ENCODE measurements at places on chromosomes 5 and 9.

DNA sequence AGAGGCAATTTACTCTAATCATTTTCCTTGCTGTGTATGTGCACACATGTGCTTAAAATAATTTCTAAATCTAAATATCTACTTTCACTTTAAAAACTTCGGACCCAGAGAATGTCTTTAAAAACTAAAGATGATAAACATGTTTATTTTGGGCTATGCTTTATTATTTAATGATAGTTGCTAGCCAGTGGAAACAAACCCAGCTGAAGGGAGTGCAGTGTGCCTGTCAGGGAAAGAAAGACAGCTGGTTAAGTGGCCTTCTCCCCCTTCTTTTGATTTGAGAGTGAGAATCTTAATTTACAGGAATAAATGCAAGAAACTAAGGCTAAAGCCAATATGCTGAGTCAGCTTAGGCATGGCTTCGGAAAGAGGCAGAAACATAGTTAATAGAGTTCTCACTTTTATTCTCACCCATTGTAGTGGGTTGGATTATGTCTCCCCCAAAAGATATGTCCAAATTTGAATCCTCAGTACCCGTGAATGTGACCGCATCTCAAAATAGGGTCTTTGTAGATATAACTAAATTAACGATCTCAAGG is 111.4 kb downstream of the DCP2 start:
- DNase-seq, result no peak

GRCh38 chr5:121974261-121974660 is 12.5 kb downstream of the SRFBP1 start:
- DNase-seq, result no peak

DNA sequence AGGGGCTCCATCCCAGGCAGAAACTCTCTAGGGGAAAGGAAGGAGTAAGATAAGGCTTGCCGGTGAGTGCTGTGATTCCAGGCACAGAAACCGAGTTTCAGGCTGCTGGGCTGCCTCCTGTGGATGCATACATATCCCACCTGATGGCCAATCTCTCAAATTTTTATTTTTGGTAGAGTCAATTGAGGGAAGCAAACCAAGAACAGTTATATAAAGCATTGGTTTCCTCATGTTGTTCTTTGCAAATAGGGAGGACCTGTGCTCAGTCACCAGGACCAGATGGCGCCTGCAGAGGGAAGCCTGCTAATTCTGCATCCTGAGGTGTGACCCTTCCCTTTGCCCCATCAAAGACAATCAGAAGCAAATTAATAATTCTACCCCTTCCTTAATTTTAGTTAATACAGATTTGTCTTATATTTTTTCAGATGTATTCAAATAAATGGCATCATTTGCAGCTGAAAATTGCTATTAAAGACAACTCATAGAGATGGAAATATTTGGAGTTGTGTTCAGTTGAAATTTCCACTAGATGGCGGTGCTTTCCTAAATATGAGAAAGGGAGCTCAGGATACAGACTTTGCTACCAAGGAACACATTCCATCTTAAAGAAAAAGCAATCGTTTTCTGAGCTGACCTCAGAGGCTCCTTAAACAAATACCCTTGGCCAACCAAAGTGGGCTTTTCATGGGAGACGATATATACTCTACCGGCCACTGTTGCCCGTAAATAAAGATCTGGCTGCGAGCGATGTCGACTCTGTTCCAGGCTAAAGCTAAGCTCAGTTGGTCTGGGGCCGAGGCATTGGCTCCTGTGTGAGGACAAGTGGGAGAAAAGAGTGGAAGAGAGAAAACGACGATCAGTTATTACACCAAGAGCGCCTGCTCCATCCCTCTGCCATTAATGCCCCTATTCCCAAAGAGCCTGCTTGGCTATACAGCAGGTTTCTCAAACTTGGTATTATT is 225.7 kb upstream of the KLF9 start:
- DNase-seq, result no peak

- no peak for DNase-seq
These were observed 1468.7 kb downstream of the EFNA5 start for GRCh38 chr5:106202035-106202434.

- no peak for DNase-seq
These were observed 10.1 kb downstream of the IGFBPL1 start for GRCh38 chr9:38414040-38414723.

DNA sequence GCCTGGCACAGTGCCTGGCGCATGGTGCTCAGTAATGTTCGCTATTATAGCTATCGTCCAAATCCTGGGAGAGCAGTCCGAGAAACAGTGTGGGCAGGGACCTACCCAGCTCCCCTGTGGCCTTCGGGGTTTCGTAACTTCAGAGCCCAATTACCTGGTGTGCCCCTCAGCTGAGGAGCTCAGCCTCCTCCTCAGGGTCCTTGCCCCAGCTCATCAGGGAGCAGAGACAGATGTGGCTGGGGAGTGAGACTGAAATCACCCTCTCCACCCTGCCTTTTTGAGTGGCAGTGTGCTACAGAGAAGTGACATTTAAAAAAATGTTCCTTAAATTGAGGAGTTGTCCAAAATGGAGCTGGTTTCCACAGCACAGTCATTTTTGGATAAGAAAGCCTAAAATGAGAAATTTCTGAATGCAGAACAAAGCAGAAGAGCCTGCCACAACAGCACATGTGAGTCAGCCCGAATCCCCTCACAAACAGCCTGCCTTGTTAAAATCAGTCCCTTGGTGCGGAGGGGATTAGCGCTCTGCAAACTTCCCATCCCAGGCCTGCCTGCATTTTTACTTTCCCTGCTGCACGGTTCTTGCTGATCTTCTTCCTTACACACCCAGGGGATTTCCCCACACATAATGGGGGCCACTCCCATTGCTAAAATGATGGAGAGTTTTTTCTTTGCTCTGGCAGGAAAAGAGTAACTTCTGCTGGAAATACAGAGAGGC is 78.1 kb upstream of the PITX1 start:
- DNase-seq, result no peak

DNA sequence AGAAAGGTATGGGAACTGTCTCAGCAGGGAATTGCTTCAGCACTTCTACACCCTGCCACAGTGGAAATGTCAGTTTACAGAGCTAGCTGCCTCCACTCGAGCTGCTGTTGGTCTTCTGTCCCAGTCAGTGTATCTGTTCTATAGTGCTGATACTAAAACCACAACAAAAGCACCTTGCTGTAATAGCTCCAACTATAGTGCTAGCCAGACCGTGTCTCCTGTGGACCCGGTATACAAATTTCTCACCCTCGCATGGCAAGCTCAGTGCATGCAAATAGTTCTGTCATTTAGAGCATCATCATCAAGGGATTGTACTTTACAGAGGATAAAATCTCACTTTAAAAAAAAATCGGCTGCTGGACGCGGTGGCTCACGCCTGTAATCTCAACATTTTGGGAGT is 51.5 kb upstream of the IQGAP2 start:
- DNase-seq, result no peak

DNA sequence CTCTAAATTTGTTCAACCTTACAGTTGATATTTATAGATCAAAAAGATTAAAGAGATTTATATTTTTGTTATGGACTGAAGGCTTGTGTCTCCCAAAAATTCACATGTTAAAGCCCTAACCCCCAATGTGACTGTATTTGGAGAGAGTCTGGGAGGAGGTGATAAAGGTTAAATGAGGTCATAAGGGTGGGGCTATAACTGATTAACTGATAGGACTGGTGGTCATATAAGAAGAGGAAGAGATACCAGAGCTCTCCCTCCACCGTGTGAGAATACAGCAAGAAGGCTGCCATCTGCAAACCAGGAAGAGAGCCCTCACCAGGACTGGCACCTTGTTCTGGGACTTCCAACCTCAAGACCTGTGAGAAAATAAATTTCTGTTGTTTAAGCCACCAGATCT is 264.3 kb downstream of the ENC1 start:
- DNase-seq, result no peak

DNA sequence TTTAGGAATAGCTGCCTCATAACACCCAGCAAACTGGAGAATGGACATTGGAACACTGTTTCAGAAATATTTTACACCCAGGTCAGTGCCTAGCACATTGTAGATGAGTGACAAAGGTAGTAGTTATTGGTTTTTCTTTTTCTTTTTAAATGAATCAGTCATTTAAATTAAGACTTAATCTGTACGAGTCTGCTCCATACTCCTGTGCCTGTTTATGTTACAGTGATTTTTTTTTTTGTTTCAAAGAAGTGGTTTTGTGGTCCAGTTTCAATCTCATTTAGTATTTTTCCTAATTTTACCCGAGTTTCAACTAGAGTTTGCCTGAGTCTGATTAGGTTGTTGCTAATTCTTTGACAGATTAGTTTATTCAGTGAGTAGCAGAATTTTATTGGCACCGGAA is 16.2 kb downstream of the LMNB1 start:
- no peak for DNase-seq

DNA sequence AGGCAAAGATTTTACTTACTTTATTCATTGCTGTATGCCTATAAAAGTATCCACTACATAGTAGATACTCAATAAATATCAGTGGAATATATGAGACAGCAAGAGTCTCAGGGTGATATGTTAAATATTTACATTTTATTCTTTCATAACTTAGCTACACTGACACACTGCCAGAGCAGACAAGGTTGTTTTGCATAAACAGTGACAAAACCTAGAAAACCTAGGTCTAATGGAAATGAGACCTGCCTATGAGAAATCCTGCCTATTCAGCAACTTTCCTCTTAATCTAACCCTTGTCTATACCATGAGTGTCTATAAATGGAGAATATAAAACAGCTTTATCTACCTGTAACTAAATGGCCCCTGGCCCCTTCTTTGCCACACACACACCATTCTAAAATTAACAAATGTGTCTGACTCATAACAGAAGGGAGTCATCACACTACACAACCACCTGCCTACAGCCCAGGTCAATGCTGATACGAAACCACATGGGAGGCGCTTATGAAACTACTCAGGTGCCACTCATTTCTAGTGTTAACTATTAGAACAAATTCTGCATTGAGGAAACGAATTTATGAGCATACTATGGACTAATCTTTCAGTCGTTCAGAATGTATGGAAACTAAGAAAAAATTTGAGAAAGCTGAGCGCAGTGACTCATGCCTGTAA is 60.3 kb downstream of the UBAP2 start:
- DNase-seq, result no peak

DNA sequence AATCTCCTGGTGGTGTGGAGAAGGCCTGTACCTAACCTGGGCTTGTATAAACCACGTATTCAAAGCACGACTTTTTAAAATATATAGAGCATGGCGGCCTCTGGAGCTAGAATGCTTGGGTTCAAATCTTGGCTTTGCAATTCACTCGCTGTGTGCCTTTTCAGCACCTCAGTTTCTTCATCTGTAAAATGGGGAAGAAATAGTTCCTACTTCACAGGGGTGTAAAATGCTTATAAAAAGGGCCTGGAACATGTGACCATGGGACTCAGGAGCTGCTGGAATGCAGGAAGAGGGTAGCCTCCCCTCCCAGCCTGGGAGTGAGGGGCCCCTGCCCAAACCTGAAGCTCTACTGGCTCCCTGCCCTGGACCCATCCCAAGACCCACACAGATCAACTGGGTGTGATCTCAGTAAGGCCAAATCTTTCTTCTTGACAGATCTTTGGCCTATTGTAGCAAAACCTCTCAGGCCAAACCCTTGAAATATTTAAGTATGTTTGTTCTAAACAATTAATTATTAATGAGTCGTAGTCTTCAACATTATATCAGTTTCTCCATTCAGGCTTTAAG is 269.0 kb downstream of the ZSWIM6 start:
- DNase-seq, result no peak

DNA sequence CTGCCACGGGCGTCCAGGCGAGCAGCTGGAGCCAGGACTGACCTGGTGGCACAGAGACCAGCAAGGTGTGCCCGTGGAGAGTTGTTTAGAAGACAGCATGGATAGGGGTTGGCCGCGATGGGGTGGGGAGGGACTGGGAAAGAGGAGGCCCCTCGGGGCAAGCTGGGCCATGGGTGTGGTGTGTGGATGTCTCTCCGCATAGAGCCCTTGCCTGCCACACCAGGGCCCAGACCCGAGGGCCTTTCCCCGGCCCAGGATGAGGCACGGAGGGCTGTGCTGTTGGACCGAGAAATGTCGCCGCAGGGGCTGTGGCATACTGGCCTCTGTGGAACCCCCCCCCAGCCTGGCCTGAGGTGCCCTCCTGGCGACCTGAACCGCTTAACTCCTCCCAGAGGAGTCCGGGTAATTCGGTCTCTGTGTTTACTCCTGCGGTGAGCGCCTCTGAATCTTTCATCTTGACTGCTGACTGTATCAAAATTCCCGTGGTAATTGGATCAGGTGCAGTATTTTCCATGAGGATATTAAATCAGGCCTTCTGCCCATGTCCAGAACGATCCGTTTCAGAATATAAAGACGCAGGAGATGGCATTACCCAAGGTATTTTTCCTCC is 22.5 kb upstream of the LAMC3 start:
- no peak for DNase-seq

DNA sequence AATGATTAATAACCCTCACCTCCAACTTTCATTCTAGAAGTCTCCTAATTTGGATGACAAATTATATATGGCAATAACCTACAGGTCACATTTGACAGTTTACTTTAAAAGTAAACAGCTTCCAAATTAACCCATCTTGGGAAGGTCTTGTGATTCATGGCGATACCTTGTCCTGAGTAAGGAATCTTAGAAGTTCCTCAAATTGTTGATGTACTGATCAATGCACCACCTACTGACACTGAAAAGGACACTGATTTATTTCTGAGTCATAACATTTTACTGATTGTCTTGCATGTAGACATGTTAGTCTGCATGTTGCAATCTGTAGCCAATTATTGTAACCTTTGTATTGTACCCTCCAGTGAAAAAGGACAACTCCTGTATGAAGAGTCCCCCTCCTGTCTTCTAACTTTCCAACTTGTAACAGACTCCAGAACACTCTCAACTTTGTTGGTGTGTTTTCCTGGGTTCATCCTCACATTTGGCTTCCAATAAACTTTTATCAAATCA is 16.0 kb upstream of the SLC22A5 start:
- no peak for DNase-seq

- DNase-seq, result no peak
These were observed 46.6 kb upstream of the PRSS3 start for GRCh38 chr9:33748633-33749304.

DNA sequence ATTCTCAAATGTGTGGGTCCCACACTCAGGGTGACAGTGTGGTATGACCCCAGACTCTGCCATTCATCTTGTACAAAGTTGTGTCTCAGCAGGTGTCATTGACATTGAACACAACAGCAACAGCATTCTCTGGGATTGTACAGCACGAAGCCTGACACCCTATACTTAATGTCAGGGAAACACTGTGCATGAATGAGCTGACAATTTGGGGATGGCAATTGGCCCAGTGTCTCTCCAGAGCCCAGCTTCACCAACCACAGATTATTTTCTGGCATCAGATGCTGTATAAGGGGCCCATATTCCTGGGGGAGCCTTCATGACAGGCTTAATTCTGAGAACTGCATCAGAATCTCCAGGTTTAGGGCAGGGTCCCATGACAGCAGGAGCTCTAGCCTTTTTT is 143.2 kb downstream of the GCNT1 start:
- no peak for DNase-seq

GRCh38 chr5:171419688-171420430 is 412 bp downstream of the FGF18 start:
- no peak for DNase-seq

GRCh38 chr9:35501946-35502345 is 12.0 kb downstream of the RUSC2 start:
- no peak for DNase-seq

DNA sequence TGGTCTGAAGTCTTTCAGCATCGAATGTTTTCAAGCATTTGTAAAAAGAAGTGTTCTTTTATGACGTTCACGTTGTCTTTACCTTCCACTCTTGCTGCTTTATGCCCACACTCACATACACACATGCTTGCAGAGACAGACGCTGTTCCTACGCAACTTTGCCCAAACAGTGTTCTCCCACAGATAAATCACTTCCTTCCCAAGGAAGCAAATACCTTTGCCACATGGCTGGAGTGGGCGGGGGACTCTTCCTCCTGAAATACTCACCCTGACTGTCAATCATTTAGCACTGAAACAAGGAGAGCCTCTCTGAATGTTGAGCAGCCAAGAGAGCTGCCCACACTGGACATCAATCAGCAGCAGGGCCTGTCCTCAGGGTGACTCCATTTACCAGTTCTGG is 22.4 kb upstream of the ASTN2 start:
- DNase-seq, result no peak

Data from activated CD8-positive, alpha-beta memory T cell treated with anti-CD3 and anti-CD28 coated beads for 48 hours (primary cell).